ENCODE measurements at places on chromosomes 5 and 9.
A peak's percentile ranks its signal among the peaks of the same experiment; 100 is the strongest.

- DNase-seq, result no peak
These were observed 247.4 kb downstream of the FAM114A2 start for GRCh38 chr5:153791339-153791738.

- no peak for DNase-seq
These were observed 494 bp downstream of the PTCH1 start for GRCh38 chr9:95516221-95516733.

DNA sequence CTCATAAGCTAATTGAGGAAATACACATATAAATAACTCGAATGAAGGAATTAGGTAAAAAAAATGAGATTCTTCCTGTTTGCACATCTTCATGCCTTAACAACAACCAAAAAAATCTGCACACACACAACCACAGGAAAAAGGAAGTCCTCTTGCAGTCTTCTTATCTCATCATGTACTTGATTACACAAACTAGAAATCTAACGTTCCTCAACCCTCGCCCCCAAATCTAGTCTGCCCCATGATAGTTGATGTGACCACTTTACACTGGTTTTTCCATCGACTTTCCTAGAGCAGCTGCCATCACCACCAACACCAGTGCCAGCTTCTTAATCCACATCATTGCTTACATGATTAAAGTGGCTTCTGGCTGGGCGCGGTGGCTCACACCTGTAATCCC, 31.2 kb upstream of the RNU6ATAC start:
- no peak for DNase-seq

DNA sequence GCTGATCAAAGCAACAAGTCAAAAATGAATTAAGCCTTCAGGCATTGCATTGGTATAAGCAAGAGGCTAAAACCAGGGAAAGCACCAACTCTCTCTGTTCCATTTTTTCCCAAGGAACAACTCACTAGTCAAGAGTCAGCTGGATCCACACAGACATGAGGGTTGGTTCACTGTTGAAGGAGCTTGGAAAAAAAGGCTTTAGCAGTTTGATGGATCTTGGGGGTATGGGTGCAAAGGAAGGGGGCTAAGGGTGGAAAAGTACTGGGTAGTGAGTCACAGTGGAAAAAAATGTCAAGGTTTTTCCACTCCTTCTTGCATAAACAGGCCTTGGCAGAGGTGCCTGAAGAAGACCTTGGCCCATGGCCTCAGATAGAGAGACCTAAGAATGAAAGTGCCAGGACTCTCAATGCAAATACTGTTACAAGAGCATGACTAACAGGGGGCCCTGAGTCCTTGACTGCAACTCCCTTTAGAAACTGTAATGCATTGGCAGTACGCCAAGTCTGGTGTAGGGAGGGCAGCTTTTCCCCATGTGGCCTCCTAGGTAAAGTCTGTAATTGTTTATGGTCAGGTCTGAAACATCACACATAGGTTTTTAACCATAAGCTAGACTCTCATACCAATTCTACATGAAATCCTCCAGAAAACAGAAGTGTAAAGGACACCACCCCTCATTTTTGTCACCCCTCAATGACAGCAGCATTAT, 23.7 kb downstream of the ACTL7A start:
- DNase-seq, result peak; percentile 94

DNA sequence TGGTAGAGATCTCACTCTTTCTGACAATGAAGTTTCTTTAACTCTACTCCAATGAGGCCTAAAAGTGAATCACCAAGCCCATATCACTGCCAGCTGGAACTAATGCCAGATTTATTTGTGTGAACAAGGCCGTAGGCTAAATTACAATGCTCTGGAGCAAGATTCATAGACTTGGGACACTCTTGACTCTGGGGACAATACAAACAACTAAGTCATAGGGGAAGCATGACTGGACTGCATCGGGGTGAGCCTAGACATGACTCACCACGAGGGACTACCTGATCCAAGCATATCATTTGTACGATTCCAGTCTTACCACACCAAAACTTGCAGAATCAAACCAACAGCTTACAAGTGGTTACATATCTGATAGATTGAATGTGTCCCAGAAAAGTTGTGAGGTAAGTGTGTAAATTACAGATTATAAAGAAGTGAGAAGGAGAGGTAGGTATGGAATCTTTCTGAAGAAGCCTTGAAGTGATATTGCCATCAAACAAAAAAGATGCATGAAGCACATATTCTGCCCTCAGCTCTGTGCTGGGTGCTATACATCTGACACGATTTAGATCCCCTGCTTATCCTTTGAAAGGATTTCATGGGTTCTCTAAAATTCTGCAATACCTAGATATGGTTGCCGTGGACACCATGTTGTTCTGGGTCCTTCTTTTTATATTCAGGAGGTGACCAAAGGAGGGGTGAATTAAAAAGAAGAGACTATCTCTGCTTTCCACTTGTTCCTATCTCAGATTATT, 199.3 kb upstream of the PDE4D start:
- no peak for DNase-seq

- peak; percentile 22 for DNase-seq
These were observed 279.3 kb upstream of the ANKRD55 start for GRCh38 chr5:56512313-56512996.

DNA sequence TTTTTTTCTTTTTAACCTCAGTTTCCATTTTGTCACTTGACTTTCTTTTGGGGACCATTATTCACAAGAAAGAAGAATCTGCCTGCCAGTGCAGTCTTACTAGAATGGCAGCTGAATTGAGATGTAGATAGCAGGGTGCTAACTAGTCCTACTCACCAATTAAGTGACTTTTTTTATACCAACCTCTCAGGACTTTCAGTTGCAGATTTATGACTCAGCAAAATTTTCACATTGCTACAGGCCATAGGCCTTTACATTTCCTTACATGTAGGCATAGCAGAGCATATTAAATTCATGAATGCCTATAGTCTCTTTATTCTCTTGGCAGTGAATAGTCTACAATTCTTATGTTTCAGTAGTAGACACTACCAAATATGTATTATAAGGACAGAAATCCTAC, 54.0 kb upstream of the FKTN start:
- peak; percentile 26 for DNase-seq

Measured in cardiac fibroblast (primary cell).